Stimulated activated CD8-positive, alpha-beta memory T cell treated with anti-CD3 and anti-CD28 coated beads, Interleukin-7, amount 100 ng/mL, for 24 hours (primary cell): ENCODE measurements at places on chromosomes 11 and 22.
A peak's percentile ranks its signal among the peaks of the same experiment; 100 is the strongest.

GRCh38 chr22:30767661-30768060 is 73.0 kb downstream of the OSBP2 start:
- no peak for DNase-seq

DNA sequence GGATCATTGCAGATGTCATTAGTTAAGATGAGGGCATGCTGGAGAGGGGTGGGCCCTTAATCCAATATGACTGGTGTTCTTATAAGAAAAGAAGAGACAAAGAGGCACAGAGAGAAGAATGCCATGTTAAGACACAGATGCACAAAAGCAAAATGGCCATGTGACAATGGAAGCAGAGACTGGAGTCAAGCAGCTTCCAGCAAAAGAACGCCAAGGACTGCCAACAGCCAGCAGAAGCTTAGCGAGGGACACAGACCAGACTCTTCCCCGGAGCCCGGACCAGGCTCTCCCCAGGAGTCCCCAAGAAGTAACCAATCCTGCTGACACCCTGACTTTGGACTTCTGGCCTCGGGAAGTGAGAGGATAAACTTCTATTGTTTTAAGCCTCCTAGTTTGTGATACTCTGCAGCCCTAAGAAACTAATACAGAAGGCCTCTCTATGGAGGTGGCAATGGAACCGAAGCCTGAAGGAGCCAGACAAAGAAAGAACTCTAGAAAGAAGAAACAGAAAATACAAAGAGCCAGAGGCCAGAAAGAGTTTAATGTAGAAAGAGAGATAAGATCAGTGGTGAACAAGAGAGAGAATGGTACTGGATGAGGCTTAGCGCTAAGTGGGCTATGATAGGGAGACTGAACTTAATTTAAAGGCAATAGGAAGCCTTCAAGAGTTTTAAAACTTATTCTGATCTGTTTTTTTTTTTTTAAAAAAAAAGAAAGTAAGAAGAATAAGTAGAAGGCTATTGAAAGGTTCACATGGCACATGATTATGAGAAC is 27.7 kb downstream of the PRCP start:
- DNase-seq, result no peak

DNA sequence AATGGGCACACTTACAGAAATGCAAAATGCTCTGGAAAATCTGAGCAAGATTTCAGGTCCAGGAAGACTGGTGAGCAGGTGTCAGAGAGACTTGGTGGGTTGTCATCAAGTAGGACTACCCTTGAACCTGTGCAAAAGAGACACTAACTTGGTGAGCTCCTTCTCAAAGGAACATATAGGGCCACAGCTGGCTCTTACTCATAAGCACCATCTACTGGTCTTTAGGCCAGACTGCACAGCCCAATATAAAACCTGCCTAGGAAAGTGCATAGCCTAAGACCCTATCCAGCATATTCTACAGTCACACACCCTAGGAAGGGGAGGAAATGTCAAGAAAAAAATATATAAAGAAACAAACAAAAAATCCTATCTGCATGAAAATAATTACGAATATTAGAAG is 18.2 kb upstream of the OR10W1 start:
- no peak for DNase-seq

DNA sequence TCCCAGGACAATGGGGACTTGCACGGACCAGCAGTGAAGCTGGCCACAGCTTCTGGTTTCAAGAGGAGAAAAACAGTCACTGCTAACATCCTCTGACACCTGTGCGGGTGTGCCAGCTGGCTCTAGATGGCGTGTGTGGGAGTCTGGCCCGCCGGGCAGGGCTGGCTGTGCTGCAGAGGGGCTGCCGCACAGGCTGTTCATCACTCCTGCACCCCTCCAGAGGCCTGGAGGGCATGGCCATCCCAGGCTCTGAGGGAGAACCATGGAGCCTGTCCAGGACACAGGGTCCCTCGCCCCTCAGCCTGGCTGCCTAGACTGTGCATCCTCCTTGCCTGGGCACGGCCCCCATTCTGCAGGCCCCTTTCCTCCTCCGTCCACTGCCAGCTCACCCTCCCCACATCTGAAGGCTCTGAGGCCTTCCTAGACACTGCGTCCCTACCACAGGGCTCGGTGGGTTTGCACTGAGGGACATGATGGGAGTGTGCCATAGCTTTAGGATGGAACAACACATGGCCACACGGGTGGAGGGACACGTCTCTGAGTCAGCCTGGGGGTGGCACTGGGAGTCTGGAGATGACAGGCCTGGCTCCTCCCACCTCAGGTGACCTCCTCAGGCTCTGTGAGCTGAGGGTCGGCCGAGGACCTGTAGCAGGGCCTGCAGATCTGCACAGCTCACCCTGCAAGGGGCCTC is 42.1 kb upstream of the GNB1L start:
- DNase-seq, result no peak

DNA sequence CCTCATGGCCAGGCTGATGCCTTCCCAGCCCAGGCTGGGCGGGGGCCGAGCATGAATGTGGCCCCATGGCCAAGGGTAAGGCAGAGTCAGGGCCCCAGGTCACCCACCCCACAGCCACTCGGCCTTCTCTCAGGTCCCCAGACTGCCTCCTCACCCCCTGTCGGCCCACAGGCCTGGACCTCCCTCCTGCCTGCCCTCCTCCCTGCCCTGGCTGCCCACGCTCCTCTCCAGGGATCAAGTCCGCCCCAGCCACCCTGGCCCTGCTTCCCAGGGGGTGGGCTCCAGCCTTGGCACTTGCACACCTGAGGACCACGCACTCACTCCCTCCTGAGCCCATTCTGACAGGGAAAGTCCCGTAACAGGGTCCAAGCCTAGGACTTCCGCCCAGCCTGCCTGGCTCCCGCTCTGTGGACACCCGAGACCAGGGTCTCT is 37.8 kb upstream of the TH start:
- no peak for DNase-seq

GRCh38 chr11:72716788-72717435 is 35.3 kb downstream of the ARAP1 start:
- DNase-seq, result no peak

DNA sequence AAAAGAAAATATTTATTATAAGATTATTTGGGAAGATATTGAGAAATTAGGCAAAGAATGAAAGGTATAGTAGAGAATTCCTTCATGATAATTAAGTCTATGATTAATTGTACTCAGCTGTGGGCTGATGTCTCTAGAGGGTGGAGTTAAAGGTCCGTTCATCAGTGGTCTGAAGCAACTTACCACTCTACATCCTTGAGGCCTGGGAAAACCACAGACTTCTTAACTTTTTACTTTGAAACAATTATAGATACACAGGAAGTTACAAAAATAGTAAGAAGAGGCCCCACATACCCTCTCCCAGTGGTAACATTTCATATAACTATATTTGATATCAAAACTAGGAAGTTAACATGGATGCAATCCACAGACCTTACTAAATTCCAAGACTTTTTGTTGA is 167.0 kb upstream of the NECTIN1 start:
- no peak for DNase-seq

GRCh38 chr22:35517769-35518530 is 22.7 kb upstream of the RASD2 start:
- no peak for DNase-seq

- DNase-seq, result no peak
Observed at GRCh38 chr22:42511401-42511891, 8.2 kb downstream of the RRP7A start.

DNA sequence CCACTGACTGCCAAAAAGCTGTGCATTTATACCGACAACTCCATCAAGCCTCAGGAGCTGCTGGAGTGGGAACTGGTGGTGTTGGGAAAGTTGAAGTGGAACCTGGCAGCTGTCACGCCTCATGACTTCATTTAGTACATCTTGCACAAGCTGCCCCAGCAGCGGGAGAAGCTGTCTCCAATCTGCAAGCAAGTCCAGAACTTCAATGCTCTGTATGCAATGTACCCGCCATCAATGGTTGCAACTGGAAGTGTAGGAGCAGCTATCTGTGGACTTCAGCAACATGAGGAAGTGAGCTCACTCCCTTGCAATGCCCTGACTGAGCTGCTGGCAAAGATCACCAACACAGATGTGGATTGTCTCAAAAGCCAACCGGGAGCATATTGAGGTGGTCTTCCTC is at the start of gene SLC22A25:
Gene SLC22A25, minus strand, starts transcription at position 67 of the 400 bp plus-strand sequence. CDS start 13,947 bp downstream, outside the sequence.
- DNase-seq, result no peak

GRCh38 chr11:123206791-123207434 is 11.9 kb upstream of the CLMP start:
- no peak for DNase-seq

DNA sequence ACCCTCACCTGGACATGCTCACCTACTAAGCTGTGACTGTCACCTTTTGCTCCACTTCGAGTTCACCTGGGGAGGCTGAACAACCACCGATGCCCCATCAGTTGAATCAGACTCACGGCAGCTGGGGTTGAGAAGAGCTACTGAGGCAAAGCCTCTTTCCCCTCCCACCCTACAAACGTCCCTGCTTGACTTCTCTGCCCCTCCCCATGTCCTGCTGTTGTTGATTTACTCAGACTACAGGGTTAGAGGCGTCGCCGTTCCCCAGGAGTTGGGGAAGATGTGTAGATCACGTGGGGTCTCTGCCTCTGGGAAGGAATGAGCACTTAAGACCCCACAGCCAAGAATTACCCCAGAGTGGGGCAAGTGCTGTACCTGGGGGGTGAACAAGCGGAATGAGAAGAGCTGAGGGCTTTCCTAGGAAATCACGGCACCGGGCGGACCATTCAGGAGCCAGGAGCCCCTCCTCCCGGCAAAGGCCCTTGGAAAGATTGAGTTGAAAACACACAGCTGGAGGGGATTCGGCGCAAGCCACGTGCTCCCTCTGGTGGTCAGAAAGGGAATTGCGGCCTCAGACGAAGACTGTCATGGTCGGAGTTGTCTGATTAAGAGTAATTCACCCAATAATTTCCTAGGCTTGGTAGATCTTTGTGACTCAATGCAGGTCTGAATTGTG is 7.0 kb downstream of the FXYD2 start:
- peak; percentile 87 for DNase-seq

DNA sequence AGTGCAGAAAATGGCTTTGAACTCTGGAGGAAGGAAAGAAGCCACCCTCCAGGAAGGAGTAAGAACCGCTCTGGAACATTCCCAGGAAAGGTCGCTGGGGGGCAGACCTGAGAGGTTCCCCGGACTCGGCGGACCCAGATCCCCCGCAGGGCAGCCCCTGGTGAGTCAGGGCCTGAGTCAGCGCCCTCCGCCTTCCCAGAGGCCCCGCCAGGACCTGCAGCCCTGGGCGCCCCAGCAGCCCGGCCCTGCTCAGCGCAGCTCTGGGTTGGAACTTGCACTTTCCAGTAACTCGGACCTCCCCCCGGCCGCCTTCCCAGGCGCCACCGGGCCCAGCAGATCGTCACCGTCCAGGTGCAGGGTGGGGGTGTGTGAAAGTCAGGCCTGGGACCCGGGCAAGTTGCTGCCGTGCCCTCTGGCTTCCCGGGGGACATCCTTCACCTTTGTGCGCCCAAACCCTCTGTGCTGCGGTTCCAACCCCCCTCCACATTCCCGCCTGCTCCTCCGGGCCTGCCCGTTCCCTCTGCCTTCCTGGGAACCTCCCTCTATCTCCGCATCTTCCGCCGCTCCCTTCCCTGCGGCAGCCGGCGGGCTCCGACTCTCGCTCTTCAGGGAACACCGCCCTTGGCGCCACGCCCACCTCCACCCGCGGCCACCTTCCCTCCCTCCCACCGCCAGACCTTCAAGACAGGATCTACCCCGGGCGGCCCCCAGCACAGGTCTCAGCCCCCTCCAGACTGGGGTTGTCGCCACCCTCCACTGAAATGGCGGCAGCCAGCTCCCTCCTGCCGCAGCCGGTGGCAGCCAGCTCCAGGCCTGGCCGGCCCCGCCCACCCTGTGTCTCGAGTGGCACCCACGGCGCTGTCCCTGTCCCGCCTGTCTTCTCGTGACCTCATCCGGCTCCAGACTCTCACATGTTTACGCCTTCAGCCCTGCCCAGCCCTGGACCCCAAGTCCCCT is 36.8 kb upstream of the WNT7B start:
- peak; percentile 86 for DNase-seq

DNA sequence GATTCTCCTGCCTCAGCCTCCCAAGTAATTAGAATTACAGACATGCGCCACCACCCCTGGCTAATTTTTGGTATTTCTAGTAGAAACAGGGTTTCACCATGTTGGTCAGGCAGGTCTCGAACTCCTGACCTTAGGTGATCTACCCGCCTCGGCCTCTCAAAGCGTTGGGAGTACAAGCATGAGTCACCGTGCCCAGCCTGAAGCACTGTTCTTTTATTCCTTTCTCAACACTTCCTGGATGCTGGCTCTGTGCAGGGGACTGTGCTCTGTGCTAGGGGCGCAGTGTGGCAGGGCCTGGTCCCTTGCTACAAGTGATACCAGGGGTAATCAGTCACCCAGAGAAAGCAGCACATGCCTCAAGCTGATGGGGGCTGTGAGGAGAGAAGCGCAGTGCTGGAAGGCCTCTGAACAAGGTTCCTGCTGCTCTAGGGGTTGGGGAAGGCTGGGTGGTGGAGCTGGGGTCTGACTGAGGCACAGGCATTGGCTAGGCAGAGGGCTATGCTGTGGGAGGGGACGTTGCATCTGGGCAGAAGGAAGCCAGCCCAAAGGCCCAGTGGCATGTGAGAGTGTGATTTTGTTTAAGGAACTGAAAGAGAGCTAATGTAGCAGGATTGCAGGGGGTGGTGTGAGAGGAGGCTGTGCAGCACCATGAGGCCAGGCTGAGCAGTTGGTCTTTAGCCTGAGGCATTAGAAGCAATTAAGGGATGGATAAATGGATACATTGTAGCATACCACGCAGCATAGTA is 42.5 kb downstream of the CABIN1 start:
- DNase-seq, result no peak

- no peak for DNase-seq
Observed at GRCh38 chr11:74699615-74700396, 31.4 kb downstream of the CHRDL2 start.

- no peak for DNase-seq
Observed at GRCh38 chr11:114386545-114386944, 13.8 kb downstream of the C11orf71 start.

GRCh38 chr11:29019960-29020683 is 911.9 kb downstream of the METTL15 start:
- no peak for DNase-seq

DNA sequence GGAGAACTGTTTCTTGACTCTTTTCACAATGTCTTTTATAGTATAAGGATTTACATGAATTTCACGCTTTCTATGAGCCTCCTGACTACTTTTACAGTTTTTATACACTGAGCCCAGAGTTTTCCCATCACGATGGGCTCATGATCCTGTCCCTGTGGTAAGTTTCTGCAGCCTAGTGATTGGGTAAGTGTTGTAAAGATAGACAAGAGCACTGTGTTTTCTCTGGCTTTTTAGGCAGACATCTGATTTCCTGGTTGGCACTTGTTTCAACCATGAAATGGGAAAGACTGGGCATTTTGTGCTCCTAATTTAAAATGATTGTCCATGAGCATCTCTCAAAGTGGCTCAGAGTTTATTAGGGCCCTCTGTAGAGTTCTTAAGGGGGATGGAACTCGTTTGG is 299.0 kb downstream of the FAT3 start:
- no peak for DNase-seq

DNA sequence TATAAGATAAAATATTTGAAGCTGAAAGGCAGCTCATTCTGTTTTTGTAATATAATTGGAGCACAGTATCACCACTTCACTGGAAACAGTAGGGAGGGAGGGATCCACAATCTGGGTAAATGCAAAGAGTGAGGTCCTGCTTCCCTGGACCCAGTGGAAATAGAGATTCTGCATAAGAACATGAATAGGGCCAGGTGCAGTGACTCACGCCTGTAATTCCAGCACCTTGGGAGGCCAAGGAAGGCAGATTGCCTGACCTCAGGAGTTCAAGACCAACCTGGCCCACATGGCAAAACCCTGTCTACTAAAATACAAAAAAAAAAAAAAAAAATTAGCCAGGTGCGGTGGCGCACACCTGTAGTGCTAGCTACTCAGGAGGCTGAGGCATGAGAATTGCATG is 143.7 kb downstream of the DBX1 start:
- DNase-seq, result no peak

GRCh38 chr11:1232883-1233321 is 10.0 kb downstream of the MUC5B start:
- DNase-seq, result no peak

- DNase-seq, result no peak
Observed at GRCh38 chr11:112172362-112172994, 2.8 kb upstream of the BCO2 start.
